ENCODE measurements at places on chromosomes 11 and 22.

GRCh38 chr11:120043328-120043945, 94.5 kb downstream of the TRIM29 start:
- DNase-seq: no peak

GRCh38 chr11:61737636-61738386, 14.6 kb upstream of the MYRF start:
- no peak for DNase-seq

GRCh38 chr22:31451709-31452571, 37.7 kb downstream of the EIF4ENIF1 start:
- DNase-seq: no peak

DNA sequence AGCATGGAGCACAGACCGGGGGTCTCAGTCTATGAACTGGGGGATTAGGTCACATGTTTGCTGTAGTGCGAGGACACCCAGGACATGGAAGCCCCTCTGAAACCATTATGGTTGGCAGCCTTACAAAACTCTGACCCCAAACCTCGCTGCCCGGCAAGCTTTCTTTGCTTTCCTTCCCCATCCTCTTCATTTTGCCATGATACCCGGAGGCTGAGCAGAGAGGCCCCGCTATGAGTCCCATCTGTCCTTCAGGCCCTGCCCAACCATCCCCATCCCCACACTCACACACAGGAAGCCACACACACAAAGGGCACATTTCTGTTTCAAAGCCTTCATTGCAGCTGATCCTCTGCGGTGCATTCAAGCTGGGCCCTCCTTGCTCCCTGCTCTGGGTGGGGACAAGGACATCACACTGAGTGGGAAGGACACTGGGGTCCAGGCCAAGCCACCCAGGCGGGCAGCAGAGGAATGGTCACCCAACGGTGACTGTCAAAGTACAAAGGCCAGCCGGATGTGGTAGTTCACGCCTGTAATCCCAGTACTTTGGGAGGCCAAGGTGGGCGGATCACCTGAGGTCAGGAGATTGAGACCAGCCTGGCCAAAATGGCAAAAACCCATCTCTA, 176.5 kb downstream of the CTTN start:
- DNase-seq: no peak

- DNase-seq: no peak
These were observed 1024.0 kb upstream of the CNTN5 start for GRCh38 chr11:97996762-97997161.

GRCh38 chr11:124069429-124070401, 28.6 kb upstream of the OR10G7 start:
- no peak for DNase-seq

DNA sequence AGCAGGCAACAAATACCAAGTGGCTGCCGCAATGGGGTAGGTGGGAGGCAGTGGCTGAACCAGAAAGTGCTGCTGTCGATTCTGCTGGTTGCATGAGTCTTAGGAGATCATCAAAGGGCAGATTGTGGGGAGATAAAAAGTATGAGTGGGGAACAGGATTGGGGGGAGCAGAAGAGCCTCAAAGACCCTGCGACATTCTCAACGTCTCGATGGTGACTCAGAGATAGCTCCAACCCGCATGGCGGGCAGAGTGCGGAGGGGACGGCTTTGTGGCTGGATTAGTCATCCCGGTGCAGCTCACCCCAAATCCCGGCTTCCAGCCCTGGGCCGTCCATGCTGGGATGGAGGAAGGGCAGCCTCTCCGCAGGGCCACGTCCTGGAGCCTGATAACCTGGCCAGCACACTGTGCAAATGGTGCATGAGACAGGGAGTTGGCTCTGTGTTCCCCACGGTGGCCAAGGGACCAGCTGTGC, 11.6 kb upstream of the RTN4R start:
- DNase-seq: no peak

- no peak for DNase-seq
These were observed 29.2 kb downstream of the ADAMTS15 start for GRCh38 chr11:130477586-130478203.

- no peak for DNase-seq
These were observed 37.0 kb upstream of the ABTB2 start for GRCh38 chr11:34394771-34395300.

GRCh38 chr11:113951537-113951936, 23.4 kb upstream of the HTR3A start:
- DNase-seq: no peak

DNA sequence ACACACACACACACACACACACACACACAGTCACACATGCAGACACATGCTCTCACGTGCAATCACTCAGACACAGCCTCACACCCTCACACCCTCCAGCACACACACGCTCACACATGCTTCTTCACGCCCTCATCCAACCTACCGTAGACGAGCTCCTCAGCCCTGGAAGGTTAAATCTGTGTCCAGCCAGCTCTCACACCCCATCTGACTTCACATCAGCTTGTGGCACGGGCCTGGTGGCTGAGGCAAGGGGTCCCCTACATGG, 1.3 kb upstream of the SCUBE1 start:
- no peak for DNase-seq

- DNase-seq: no peak
These were observed 25.0 kb upstream of the SERPIND1 start for GRCh38 chr22:20748731-20749428.

- peak; percentile 14 for DNase-seq
These were observed 57.6 kb downstream of the KCNJ4 start for GRCh38 chr22:38397189-38398085.

GRCh38 chr11:115993590-115993989, 489.4 kb upstream of the CADM1 start:
- DNase-seq: no peak

GRCh38 chr11:64629103-64629502, 38.1 kb downstream of the SLC22A12 start:
- DNase-seq: no peak

GRCh38 chr11:33699515-33700062, 1.0 kb downstream of the C11orf91 start:
- DNase-seq: no peak
